ENCODE measurements at places on chromosomes 7 and 10.

DNA sequence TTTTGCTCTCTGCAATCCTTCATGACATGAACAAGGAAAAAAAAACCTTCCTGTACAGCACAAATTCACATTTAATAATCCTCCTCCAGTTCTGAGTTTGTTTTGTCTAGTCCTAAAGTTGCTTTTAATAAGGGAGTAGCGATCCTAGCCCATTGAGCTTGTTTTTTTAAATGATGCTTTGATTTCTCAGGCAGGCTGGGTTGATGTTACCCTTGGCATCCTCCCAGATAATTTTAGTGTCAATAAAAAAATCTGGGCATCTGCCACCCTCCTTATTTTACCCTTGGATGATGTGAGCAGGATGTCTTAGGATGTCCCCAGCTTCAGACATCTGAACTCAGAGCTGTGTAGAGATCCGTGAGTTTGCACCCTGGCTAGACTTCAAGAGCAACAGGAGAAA is 33.9 kb upstream of the PROSER2 start:
- DNase-seq = no peak

DNA sequence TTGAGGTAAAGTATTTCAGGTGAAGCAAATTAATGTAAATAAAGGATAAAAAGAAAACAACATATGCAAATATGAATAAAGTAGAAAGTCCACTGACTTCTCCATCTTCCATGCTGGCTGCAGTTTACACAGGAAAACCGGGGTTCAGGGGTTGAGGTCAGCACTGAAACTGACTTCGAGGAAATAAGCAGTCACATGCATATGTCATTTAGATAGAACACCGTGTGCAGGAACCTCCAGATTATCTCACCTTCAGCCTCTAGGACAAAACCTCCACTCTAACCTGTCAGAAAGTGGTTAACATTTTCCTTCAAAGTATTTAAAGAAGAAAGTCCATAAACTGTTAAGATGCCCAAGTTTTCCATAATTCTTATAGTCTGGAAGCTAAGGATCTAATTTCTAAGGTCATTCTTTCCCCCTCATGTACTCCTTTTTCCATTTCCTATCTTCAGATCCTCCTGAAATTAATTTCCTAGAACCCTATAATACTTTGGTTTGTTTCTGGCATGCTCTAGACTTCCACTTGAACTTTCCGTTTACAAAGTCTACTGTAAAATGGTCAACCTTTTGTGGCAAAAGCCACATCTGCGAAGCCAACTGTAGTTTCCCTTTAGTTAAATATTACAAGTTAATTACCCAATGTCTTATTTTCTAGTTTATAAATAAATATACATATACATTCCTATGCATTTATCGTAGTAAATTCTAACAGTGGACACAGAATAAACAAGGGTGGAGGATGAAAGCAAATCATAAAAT is 173.3 kb downstream of the RAPGEF5 start:
- DNase-seq = no peak

DNA sequence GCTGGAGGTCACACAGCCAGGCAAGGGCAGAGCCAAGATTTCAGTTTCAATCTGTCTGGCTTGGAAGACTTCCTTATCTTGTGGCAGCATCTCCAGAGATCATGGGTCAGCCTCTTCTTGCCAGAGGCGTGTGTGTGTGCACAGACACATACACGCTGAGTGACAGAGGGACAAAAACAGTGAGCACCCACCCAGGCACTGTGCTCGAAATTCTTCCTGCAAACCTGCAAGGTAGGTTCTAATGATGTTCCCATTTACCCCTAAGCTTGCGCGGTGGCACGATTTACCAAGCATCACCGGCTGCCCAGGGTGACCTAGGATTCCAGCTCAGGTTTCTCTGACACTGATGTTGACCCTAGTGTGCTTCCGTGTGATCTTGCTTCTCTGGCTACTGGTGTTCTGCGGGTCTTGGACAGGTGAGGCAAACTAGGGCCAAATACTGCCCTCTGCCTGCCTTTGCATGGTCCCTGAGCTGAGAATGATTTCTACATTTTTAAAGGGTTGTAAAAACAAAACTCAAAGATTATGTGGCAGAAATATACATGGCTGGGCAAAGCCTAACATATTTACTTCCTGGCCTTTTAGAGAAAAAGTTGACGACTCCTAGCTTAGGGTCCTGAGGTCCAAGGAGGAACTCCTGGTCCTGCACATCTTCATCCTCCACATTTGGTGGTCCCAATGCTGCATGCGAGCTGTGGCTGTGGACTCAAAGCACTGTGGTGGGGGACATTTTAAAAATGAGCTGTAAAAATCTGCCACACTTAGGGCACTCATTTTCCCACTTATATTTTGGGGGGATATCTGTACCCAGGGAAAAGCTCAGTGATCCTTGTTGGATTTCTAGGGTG is 268.5 kb downstream of the RPS24 start:
- DNase-seq = no peak

- no peak for DNase-seq
Measured at GRCh38 chr10:96090463-96090800, 39.7 kb upstream of the ZNF518A start.

GRCh38 chr10:103062854-103063590 is 130.1 kb downstream of the NT5C2 start:
- DNase-seq = no peak

GRCh38 chr7:46356371-46356770 is 435.3 kb upstream of the IGFBP3 start:
- DNase-seq = no peak

DNA sequence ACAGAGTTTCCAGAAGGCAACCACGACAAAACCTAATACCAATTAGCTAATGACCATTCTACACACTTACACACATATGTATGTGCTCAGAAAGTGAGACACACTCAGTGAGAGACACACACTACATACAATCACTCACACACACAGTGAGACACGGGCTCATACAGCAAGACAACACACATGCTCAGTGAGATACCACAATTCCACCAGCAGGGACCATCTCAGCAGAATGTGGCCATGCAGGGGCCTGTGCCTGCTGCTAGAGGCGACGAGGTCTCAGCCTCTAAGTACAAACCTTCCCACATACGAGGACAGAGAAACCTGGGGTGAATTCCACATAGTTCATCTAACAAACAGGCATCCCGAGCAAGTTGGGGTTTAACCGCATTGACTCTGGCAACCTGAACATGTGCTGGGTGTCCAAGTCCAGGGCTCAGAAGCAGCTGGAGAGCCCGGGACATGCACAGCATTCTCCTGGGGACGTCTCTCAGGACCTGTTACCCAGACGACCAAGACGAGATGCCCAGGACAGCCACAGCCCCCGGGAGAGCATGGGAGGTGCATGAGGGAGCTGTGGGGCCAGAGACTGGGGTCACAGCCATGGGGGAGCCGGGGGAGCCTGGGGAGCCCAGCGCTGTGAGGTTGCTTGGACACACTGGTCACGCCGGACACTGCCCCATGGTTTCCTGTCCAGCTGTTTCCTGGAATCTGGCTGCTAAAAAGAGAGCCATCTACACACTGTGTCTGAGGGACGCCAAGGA is 523.6 kb downstream of the PTPRN2 start:
- no peak for DNase-seq

GRCh38 chr10:96034625-96035024 is 8.8 kb upstream of the CCNJ start:
- no peak for DNase-seq

DNA sequence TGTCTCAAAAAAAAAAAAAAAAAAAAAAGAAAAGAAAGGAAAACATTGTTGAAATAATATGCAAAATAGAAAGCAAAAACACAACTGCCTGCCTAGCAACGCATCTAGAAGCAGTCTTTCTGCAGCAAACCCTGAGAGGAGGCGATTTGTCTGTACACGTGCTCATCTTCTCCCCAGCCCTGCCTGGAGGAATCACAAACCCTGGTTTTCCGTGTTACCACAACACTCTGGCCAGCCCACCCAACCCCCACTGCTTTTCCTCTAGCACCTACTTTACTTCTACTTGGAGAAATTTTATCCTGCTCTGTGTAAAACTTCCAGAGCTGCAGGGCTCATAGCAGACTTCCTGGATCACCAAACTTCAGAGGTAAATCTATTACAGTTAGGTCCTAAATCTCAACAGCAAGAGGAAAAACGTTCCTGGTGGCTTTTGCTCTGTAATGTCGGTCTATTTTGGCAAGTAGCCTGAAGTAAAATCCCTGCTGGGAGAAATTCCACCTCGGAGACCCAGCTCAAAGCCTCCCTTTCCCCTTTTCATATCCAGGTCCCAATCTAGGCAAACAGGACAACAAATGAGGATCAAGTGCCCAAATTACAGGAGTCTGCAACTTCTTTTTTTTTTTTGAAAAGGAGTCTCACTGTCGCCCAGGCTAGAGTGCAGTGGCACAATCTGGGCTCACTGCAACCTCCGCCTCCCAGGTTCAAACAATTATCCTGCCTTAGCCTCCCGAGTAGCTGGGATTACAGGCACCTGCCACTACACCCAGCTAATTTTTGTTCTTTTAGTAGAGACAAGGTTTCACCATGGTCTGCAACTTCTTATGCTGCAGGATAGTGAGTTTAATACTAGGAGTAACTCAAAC is 91.6 kb downstream of the DNMBP start:
- no peak for DNase-seq

- no peak for DNase-seq
Measured at GRCh38 chr10:133401500-133401899, 7.5 kb downstream of the MTG1 start.

DNA sequence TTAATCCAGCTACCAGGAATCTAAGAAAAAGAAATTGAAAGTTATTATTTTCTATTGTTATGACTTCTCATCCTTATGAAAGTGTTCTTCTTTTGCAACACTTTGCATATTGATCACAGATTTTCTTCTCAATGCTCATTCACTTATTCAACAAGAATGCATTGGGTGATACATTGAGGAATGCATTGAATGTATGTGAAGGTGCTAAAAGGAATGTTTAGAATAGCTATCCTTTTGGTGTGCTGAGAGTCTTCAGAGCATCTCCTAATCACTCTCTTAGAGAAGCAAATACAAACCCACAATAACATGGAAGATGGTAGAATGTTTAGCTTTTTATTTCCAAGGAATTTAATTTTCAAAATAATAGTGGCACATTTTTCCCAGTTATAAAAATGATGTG is 122.1 kb upstream of the KMT2E start:
- no peak for DNase-seq

DNA sequence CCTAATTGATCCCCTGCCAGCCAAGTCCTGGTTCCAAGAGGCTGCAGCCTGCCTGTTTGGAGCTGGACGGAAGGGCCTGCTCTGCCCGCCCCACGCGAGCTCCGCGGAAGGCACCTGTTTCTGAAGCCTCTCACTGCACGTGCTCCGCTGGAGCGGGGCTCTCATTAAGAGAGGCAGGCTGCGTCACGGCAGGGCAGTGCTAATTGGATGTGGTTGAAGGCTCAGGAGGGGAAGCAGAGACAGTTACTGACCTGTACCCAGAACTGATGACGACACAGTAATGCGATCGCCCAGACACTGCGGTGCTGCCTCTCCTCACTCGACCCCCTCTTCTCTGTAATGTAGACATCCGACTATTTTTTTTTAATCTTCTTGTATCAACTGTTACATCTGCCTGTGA is 411.1 kb upstream of the MGMT start:
- DNase-seq = no peak

GRCh38 chr10:48670978-48671913 is 13.4 kb upstream of the WDFY4 start:
- no peak for DNase-seq

DNA sequence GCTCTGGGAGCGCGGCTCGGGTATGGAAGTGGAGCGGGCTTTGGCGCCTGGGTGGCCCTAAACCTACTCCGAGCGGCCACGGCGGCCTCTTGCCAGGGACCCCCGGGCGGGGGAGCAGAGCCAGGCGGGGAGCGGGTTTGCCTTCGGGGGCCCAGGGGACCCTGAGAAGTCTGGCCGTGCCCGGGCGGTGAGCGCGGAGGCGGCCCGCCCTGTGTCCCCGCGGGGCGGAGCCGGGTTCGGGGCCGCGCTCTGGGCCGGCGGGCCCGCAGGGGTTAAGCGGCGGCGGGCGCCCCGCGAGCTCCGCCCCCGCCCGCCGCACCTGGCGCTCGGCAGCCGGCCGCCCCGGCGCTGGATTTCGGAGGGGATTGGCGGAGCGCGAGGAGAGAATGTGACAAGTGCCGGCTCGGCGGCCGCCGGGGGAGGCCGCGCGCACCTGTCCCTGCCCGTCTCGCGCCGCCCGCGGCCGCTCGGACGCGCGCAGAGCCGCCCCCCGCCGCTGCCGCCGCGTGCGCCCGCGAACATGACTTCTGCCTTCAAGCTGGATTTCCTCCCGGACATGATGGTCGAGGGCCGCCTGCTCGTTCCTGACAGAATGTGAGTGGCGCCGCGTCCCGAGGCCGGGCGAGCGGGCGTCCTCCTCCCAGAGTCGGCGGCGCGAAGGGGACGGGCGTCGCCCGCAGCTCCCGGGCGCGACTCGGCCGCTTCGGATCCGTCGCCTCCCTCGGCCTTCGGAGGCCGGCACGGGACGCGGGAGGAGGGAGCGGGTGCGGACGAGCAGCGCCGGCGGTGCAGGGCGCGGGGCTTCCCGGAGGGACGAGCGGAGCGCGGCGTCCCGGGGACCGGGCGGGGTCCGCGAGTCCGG is at the start of gene CELF2:
Gene CELF2, plus strand, starts transcription at position 303 of the 862 bp plus-strand sequence. Its CDS starts 218 bp downstream, at position 521.
- no peak for DNase-seq
